ENCODE measurements at places on chromosomes 5 and 9.

DNA sequence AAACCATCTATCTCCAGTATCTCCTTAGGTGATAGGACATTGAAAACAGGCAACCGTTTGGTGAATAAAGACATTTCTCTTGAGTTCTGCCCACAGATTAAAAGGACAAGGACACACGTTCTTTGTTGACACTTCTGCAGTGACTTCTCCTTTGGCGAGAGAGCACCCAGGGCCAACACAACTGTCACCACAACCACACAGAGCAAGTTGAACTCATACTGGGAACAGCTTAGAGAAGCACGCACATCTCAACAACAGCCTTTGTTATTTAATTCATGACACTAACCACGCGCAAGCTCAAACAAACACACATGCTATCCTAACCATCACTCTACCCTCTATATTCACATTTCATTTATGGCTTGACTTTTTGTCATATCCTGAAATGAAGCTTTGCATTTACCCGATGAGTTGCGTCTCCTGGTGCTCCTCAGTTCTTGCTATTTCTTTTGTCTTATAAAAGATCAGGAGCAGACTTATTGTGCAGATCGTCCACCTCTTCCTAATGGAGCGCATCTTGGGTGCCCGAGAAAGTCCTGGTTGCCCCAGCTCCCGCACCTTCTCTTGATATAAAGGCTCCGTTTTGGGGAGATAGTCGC is 543 bp downstream of the ST8SIA4 start:
- peak; percentile 49 for DNase-seq

DNA sequence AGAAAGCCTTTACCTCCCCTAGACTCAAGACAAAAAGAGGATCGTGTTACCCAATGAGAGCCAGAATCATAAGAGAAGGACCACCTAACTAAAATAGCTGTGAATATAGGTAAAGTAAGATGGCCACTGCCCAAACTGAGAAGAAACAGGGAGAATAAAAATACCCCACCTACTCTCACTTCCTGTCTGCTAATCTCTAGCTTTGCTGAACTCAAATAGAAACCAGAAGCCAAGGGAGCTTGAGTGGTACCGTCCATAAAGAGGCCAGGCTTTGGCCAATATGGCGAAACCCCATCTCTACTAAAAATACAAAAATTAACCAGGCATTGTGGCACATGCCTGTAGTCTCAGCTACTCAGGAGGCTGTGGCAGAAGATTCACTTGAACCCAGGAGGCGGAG is 123.0 kb upstream of the FST start:
- DNase-seq, result no peak

- DNase-seq, result no peak
Observed at GRCh38 chr9:1979741-1980367, 35.3 kb upstream of the SMARCA2 start.

DNA sequence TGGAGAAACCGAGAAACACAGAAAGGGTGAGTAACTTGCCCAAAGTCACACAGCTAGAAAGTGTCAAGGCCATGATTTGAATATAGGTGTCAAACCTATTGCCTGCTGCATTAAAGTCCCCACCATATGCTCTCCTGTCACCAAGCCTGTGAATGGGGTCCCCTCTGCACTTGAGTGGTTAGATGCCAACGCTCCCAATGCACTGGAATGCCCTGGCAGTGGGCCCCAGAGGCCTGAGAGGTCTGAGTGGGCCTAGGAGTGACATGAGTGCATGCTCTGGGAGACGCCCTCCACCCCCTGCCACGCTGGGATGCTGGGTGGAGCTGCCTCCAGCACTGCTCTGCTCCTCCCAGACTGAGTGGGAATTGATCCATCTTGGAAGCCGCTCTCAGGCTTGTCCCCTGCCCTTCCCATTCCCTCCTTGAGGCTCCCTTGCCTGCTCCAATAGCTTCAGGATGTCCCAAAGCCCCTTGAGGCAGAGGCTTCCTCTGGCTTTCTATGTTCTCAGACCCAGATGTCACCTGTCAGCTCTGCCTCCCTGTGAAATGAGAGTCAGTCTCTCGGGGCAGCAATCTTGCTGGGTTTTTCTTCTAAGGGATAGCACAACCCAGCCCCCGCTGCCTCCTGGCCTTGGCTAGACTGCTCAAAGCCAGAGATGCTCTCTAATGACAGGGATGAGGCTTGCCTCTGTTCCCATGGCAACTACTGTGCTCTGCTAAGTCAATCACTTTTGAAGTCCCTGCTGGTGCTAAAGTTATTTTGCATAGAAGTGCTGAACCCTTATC is 6.6 kb upstream of the ARSI start:
- no peak for DNase-seq

GRCh38 chr5:143593723-143594122 is 190.2 kb upstream of the NR3C1 start:
- DNase-seq, result no peak

GRCh38 chr5:94793113-94793815 is 174.8 kb downstream of the SLF1 start:
- DNase-seq, result no peak

DNA sequence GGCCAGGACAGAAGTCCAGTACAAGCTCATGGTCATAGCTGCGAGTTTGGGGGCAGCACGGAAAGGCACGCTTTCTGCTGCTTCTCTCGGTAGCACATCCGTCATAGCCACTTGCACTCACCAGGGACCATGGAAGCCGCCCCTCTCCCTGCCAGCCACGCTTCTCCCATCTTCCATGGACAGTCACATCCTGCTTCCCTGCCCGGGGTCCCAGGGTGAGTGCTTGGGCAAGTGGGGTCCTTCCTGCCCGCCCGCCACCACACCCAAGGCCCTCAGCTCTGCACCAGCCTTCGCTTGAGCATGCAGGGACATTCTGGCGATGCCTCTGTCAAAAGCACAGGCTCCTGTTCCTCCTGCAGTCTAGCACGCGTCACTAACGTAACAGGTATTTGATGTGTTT is 13.1 kb upstream of the IRX2 start:
- DNase-seq, result no peak

- no peak for DNase-seq
Observed at GRCh38 chr5:138467711-138468132, 2.4 kb downstream of the EGR1 start.

DNA sequence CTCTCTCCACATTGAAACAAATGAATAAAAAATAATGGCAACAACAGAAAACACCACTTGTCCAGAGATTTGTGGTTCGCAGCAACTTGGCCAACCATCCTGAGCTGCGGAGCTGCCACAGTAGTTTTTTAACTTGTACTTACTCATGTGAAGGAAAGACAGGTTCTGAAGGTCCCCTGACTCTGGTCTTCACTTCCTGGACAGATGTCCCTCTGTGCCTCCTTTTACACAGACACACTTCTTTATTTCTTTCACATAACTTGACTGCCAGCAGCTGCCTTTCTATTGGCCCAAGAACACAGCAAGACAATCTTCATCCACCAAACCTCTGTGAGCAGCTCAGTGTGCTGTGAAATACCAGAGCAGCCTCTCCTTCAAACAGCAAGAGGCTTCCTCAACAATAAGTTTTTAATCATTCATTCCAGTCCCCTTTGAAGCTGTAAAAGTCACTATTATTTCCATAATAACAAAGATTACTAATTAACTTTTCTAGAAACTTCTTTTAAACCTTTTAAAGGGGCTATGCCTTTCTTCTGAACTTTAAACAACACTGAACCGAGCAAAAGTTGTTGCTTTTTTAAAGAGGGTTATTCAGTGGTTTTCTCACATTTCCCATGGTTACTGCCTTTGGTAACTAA is 198.7 kb downstream of the NR2F1-AS1 start:
- no peak for DNase-seq

GRCh38 chr5:178941361-178941760 is 363 bp downstream of the ZNF454 start:
- no peak for DNase-seq

GRCh38 chr5:94310833-94311232 is 307.6 kb downstream of the KIAA0825 start:
- DNase-seq, result no peak

GRCh38 chr9:6545017-6545691 is 100.4 kb downstream of the GLDC start:
- no peak for DNase-seq

GRCh38 chr9:137365056-137365455 is 57.9 kb downstream of the EXD3 start:
- DNase-seq, result no peak

DNA sequence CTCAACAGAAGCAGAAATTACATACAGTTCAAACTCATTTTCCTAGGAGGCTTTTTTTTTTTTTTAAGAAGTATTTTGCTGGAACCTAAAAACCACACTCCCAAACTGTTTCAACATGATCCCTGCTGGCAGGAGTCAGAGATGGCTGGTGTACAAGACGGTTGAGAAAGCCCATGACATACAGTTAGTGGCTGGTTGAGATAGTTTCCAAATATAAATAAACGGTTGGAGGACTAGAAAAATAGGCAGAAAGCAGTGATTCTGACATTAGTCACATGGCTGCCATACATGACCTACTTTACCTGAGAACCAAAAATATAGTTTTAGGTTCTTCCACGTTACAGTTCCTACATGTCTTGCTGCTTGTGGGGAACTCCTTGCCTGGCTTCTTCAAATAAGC is 31.7 kb upstream of the BASP1 start:
- DNase-seq, result no peak

DNA sequence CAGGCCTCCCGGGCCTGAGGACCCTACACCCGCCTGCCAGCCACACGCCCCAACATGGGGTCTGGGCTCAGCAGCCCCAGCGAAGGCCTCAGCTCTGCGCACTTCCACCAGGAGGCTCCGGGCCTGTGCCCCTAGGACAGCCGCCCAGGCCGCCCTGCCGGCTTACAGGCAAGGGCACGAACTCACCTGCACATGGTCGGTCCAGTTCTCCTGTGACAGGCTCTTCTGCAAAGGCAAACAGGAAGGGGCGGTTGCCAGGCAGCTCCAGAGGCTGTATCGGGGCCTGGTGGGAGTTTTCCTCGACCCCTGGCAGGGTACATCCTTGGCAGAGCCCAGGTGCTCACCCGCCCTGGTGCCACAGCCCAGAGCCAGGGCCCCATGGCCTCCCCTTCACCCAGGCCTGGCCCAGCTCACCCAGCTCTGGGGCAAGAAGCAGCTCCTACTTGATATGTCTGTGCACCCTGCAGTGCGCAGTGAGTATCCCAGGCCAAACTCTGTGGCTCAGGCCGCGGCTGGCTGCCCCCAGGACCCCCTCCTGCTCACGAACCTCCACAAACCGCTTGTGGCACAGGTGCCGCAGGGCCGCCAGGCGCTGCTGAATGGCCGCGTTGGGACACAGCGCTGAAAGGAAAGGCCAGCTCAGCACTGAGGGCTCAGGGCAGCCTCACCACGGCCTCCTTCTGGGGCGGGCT is 52.2 kb upstream of the NRARP start:
- DNase-seq, result no peak

GRCh38 chr5:74517700-74518099 is 122.8 kb downstream of the ENC1 start:
- no peak for DNase-seq

DNA sequence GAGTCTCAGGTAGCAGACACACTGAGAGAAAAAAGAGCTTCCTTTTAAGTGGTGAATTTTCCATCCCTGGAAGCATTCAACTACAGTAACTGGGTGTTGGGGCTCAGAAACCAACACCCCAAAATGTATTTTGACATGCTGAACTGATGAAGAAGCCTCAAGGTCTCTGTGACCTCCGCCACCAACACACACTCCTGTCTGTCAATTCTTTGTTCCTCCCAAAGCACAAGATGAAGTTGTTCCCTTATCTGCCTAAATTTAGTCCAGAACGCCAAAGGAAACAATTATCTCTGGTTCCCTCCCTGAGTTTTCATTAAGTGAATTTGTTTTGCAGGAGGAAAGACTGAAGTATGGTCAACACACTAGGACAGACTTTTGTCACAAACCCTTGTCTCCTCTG is 1.4 kb upstream of the CDKN2AIPNL start:
- no peak for DNase-seq

GRCh38 chr5:12805165-12805698 is 901.0 kb upstream of the CTNND2 start:
- no peak for DNase-seq

- DNase-seq, result no peak
Observed at GRCh38 chr5:154729613-154730012, 25.6 kb upstream of the LARP1 start.

DNA sequence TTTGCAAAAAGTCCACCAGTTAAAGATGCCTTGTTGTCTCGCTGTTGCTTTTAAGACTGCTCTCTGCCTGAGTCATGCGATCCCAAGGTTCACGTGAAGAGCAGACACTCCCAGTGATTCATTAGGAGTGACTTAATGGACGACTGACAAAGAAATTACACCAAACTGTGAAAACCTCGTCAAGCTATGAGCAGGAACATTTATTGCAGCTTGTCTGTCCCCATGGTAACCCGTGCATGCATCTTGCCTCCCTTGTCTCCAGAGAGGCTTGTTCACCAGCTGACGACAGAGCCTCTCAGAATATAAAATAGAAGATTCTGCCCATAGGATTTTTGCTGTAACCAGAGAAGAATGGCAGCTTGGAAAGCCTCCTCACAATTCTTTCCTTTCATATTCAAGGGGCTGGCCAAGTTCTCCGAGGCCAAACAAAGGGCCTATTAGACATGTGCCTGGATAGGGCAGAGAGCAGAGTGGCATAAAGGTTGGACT is 352.7 kb downstream of the SPOCK1 start:
- DNase-seq, result no peak

DNA sequence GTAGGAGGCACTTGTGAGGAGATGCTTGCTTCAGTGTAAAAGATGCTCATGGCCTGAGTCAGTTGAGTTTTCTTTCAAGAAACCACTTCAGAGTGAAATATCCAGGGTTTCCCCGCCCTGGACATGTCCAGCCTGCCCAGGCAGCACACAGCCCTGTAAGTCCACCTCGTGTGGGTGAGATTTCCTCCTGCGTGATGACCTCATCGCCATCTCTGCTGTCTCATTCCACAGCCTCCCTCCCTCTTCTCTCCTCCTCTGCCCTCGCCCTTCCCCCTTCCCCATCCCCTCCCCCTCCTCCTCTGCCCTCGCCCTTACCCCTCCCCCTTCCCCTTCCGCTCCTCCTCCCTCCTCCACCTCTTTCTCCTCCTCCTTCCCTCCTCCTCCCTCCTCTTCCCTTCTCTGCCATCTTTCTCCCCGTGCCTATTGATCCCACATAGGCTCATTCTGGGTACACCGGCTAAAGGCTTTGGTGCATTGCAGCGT is 34.0 kb upstream of the NCS1 start:
- no peak for DNase-seq

GRCh38 chr5:172832383-172833315 is 1.4 kb upstream of the ERGIC1 start:
- no peak for DNase-seq

DNA sequence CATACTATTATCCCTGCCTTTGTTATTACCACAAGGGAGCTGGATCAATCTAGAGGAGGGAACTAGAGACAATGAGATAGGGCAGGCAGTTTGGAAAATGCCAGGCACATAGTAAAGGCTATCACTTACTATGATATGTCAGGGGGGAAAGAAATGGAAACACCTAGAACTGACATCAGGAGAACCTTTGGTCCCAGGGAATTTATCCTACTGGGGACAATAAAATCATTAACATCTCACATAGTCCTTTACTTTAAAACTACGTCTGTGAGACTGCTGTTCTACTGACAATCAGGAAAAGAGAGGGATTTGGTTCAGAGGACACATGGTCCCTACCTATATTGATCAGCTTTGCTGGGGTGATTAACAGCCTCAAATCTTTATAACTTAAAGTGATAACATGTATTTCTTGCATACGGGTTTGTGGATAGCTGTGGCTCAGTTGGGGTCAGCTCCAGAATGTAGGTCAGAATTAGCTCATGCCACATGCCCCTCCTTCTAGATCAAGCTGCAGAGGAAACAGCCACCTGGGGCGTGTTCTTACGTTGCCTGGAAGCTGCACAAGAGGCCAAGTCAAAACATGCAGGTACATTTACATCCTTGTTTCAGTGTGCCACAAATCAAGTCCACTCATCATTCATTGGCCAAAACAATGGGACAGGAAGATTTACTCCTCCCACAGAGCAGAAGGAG is 43.9 kb upstream of the ALDOB start:
- no peak for DNase-seq
